ENCODE measurements at places on chromosomes 11 and 22. TPM values are rescaled to one million over a fixed set of nuclear protein-coding genes. Genes with fewer than 3 reads are reported as not detected.

DNA sequence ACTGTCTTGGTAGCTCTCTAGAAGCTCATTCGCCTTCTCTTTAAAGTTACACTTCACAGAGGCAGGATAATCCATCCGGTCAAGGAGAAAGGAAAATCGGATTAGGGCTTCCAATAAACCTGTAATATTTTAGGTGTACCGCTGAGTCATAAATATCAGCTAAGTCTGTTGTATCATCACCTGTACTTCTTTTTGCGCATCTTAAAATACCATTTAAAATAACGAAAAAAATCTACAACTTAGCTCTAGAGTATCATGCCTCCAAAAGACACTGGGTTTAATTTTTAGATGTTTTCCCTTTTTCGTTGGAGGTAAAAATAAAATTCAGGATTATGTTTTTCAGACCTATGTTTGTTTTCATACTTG is 41.5 kb upstream of the INCENP start:
- no peak overlapping the region for H3K4me3 ChIP-seq
- peaks cover 2% of the 10 kb centered on the region for H3K4me1 ChIP-seq
- H3K27ac ChIP-seq: no peak overlapping the region
- DNase-seq: no peak

DNA sequence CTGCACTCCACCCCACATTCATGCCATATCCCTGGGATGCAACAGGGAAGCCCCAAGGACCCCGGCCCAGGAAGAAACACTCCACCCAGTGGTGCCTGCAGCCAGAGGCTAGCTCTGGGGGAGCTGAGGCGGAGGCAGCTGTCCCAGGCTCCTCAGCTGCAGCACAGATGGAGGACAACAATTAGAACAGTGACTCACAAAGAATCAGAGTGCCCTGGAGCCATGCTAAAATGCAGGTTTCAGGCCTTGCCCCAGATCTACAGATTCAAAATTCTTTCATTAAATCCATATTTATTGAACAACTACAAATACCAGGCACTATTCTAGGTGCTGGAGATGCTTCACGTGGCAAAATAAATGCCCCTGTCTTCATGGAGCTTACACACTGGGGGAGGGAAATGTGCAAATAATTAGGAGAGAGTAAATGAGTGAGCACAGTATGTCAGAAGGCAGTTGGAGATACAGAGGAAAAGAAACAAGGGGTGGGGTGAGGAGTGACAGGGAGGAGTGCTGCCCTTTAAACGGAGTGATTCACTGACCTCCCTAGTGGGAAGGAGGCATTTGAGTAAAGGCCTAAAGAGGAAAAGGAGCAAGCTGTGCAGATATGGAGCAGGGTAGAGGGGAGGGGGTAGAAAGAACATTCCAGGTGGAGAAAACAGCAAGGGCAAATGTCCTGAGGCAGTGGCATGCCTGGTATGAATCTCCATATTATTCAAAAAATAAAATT is 73.3 kb upstream of the CSNK2A3 start:
- peaks cover 24% of the 10 kb centered on the region for H3K27me3 ChIP-seq
- no peaks in the 10 kb centered on the region for H3K36me3 ChIP-seq
- no peak overlapping the region for H3K27ac ChIP-seq
- H3K4me3 ChIP-seq: no peak overlapping the region

DNA sequence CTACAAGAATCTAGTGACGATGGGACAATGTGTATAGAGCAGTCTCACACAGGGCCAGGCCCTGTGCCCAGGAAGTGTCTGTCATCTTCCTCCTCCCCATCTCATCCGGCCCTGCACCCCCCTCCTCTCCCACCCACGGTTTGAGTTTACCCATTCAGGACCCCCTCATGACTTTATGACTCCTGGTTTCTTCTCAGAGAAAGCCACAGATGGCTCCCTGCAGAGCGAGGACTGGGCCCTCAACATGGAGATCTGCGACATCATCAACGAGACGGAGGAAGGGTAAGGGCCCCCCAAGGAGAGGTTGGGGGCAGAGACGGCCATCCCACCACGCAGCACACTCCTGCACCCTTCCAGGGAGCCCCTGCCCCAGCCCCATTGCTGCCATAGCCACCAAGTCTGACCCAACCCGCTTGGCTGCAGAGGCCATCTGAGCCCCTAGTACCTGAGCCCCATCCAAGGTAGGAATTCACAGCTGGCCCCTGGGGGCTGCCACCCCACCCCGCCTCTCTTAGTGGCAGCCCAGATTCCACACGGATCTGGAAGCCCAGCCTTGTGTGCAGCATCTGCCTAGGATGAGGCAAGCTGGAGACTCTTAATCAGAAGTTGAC is 18.1 kb downstream of the TOM1 start:
- no peak overlapping the region for H3K4me3 ChIP-seq
- H3K27me3 ChIP-seq: no peaks in the 10 kb centered on the region
- H3K36me3 ChIP-seq: peaks cover 12% of the 10 kb centered on the region
- H3K4me1 ChIP-seq: peaks cover 4% of the 10 kb centered on the region
- DNase-seq: no peak

DNA sequence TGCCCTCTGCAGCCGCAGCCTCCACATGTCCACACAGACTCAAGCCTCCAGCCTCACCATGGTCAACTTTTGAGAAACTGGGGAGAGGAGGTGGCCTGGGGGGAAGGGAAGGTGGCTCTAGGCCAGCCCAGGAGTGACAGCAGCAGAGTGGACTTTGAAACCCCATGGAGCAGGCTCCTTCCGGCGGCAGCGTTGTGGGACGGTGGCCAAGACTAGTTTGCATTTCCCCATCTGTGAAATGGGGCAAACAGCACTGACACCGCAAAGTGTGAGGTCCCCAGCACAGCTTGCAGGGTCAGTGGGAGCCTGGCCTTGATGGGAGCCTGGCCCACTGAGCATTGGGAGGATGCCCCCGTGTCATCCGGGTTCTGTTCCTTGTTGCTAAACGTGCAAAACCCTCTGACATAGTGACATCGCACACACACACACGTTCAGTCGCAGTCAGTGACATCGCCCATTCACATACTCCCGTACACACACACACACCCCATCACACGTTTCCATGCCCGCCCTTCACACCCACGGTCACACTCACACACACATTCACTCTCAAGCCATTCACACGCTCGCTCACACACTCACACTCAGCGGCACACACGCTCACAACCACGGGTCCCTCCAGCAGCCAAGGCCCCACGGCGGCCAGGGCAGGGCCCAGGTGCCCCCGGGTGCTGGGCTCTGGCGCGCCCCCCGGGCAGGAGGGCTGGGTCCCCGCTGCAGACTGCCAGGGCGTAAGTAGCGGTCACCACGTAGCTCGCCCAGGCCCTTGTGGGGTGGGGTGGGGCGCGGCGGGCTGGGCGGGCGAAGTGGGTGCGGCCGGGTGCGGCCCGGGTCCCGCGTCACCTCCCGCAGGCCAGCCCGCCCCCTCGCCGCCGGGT is 585 bp downstream of the CYB5R3 start:
- no peaks in the 10 kb centered on the region for H3K27me3 ChIP-seq
- H3K27ac ChIP-seq: peak overlapping the region; percentile 94
- H3K4me3 ChIP-seq: peak overlapping the region; percentile 88
- H3K36me3 ChIP-seq: no peaks in the 10 kb centered on the region

- no peaks in the 10 kb centered on the region for H3K36me3 ChIP-seq
- H3K4me3 ChIP-seq: no peak overlapping the region
- no peaks in the 10 kb centered on the region for H3K27me3 ChIP-seq
- H3K27ac ChIP-seq: no peak overlapping the region
These were observed 1126.9 kb downstream of the BRD1 start for GRCh38 chr22:48700566-48701295.

OR52L1 gene
- total RNA-seq: not detected
